M059J (cell line): ENCODE measurements at places on chromosomes 12 and 14. TPM values are rescaled to one million over a fixed set of nuclear protein-coding genes. Genes with fewer than 3 reads are reported as not detected.

The SRRM4 gene
- not detected in 2 replicates for total RNA-seq

The MANSC4 gene
- total RNA-seq = not detected in 2 replicates

DNA sequence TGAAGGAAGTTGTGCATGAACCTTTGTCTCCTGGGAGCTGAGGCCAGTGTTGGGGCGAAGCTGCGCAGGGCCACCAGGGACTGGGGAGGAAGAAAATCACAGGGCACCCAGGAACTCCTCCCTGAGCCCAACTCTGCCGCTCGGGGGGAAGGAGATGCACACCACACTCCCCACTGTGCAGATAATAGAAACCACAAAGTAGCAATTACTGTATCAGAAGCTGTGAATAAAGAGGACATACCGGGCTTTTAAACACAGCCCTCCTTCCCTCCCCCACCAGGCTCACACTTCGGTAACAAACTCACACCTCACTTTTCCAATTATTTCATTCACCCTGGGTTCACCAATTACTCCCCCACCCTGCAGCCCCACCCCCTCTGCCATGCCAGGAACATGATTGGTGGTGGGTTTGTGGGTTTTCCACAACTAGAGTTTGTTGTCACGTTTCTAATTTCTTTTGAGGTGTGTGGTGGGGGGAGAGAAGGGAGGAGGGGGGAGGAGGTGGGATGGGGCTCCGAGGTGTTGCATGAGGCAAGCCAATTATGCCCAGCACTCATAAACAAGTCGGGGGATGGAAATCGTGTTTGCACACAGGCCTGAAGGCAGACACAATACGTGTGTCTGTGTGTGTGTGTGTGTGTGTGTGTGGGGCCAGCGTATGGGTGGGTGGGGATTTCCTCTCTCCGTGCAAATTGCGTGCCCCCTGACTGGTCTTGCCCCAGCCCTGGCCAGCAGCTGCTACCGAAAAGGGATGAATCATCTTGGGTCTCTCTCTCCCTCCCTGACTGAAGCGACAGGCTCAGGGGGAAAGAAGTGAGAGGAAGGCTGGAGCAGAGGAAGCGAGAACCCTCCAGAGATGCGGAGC, 103.3 kb downstream of the RBM19 start:
- peak; percentile 85 for DNase-seq

DNA sequence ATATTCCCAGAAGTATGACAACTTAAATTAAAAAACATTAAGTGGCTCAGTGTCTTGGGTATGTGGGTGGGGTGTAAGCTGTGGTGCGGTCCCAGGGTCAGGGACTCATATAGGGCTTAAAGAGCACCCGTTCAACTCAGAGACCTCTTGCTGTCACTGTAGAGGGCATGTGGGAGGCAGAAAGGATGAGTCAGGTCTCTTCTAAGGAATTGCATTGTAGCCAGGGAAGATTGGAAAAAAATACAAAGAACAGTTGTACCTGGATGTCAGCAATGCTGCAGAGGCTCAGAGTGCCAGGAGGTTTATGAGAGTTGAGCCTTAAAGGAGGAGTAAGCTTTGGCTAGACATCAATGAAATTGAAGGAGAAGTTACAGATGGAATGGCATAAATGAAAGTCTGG, 104.1 kb downstream of the MYRFL start:
- DNase-seq = peak; percentile 16

The SAMD15 gene
- total RNA-seq = 0.59 and 1.4 TPM in 2 replicates

GRCh38 chr12:3533703-3534386, 42.8 kb downstream of the PRMT8 start:
- DNase-seq = peak; percentile 4

DNA sequence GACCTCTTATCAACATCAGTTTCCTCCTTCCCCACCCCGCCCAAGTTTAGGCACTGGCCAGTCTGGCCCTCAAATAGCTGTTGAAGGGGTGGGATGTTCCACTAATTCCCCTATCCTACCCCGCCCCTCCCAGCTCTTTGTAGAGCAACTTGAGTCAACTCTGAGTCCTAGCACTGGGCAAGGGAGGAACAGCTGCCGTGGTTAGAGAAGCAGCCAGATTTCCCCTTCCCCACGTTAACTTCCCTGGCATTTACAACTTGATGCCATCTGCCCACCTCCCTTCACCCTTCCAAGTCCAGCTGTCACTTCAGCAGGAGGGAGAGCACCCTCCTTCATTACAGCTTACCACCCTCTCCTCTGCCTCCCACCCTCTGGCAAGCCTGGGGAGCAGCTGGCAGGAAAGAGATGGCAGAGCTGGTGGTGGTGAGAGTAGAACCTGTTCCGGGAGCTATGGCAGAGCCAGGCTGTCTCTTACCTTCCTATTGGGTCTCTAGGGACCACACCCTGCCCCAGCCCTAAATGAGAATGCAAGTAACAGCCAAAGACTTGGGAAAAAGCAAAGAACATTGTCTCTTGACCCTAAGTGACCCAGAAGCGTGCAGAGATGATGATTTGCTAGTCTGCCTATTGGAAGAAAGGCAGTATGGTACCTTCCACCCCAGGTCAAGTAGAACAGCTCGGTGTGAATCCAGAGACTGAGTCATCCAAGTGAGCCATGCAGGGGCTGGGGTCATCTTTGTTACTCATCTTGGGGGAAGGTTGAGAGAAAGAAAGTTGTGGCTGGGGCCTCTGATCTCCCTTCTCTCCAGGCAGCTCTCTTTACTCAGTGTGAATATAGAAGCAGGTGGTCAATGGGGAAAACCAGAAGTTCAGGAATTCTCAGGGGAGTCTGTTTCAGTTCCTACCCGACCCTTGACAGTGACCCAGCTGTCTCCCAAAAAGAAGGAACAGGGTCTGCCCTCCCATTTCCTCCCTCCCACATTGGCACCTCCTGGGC, 1.5 kb downstream of the BLOC1S1 start:
- peak; percentile 88 for DNase-seq

The FOXN4 gene
- total RNA-seq = not detected in 2 replicates

GRCh38 chr14:58465421-58465820, 37.9 kb downstream of the KIAA0586 start:
- DNase-seq = peak; percentile 19

- DNase-seq = no peak
Observed at GRCh38 chr12:1826867-1827705, 6.7 kb downstream of the LRTM2 start.

DNA sequence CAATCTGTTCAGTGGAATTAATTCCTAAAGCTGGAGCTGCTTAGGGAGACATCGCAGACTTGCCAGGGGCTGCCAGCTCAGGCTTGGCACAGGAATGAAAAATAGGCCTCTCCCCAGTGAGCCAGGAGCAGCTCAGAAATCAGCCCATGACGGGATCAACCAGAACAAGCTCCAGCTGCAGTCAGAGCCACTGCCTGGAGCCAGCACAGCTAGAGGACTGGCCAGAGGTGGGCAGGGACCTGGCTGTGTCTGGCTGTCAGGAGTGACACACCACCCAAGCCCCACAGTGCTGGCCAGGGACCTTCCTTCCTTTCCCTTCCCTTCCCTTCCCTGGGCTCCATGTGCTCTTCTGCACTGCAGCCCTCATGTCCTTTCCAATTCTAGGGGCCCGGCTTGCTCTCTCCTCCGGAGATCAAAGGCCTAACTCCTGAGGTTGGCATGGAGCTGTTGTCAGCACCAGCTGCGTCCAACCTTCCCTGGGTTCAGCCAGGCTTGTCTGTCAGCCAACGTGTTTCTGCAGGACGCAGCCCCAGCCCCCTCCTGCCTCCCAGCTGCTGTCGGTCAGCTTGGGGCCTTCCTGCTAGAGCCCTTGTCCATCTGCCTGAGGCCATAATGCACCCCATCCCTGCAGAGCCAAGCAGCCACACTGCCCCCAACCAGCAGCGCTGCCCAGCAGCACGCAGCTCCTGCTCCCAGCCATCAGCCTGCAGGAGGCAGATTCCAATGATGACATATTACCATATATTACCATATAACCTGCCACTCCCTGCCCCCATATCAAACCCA, 149.3 kb downstream of the CALM1 start:
- no peak for DNase-seq

The CLEC1B gene
- not detected in 2 replicates for total RNA-seq

- DNase-seq = no peak
Observed at GRCh38 chr12:48512855-48513254, 12.6 kb upstream of the OR8S1 start.

The MCRS1 gene
- total RNA-seq = 58.1 and 62.6 TPM in 2 replicates

- DNase-seq = no peak
Observed at GRCh38 chr14:53109105-53110041, 43.8 kb downstream of the DDHD1 start.

The CCDC91 gene
- 11.4 and 15.1 TPM in 2 replicates for total RNA-seq

- DNase-seq = peak; percentile 16
Observed at GRCh38 chr14:32306549-32306948, 22.5 kb upstream of the AKAP6 start.

The RALGAPA1 gene
- 13.4 and 16.0 TPM in 2 replicates for total RNA-seq

The MIPOL1 gene
- total RNA-seq = 0.12 TPM in 1 of 2 replicates, not detected in the other

DNA sequence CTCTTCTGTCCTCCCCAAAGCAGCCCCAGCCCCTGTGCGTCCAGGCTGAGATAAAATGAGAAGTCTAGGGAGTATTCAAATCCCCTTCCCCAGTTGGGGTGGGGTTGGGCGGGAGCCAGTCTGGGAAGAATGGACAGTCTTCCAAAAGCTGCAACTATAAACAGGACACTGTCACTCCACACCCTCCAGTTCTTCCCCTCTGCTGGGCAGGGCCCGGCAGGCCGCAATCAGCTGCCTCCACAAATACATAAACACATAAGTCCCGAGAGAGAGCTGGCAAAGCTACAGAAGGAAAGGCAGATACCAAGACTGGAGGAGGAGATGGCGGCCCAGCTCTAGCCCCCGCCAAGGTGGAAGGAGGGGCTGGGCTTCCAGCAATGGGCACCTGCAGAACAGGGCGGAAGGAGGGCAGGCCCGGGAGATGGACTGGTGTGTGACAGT, 12.7 kb downstream of the LTBP2 start:
- DNase-seq = no peak

DNA sequence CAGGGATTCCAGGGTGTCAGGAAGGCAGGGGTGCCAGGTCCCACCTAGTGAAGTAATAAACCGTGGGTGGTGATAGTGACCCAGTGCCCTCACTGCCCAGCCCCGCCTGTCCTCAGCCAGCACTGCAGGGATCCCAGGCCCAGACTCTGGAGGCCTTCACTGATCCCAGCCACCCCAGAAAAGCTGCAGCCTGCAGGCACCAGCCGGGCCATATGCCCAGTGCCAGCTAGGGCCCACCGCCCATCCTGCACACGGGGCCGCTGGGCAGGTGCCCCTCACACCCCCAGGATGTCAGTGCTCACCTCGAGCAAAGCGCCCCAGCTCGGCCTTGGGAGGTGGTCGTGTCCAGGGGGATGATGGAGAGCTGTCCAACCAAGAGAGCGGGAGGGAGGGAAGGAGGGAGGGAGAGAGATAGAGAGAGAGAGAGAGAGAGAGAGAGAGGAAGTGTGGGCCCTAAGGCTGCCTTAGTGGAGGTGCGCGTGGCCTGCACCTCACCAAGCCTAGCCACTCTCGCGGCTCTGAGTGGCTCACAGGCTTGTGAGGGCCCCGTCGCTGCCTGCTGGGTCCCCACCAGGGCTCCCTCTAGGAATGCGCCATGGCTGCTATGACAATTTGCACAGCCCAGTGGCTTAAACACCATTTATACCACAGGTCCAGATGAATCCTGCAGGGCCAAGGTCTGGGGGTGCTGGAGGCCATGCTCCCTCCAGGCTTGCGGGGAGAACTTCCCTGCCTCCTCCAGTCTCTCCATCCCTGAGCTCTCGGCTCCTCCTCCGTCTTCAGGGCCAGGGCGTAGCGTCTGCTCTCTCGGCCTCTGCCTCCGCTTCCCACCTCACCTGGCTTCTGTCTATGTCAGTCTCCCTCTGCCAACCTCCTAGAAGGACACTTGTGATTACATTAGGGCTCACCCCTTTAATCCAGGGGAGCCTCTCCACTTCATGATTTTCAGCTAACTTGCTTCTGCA, 401.0 kb downstream of the TMEM121 start:
- no peak for DNase-seq

DNA sequence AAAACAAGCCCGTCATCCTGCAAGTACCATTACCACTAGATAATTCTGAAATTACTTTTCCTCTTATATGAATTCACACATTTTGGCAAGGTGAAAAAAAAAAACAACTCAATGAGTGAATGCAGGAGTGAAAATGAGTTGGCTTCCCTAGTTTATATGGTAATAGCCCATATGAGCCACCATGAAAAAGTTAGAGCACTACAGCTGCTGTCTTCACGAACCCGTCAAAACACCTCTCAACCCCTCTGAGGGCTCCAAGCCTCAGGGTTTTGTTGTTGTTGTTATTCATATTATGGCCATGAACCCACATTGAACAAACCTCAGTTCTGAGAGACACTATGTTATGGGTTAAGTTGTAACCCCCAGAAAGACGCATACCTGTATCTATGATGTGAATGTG, 289.9 kb upstream of the CAND1 start:
- no peak for DNase-seq

DNA sequence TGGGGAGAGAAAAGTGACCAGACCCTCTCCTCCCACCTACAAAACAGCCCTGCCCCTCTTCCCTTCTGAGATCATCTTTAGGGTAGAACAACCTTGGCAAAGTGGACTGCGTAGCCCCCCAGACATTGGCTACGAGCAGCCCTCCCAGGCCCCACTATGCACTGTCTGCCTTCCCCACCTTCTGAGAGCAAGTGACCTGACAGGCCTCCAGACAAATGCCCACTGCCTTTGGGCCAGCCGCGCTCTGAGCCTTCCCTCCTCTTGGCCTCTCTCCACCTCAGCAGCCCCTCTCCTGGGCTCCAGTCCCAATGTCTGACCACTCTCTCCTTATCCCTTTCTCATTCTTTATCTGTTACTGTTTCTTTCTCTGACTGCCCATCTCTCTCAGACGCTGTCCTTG, 46.5 kb upstream of the CCND2 start:
- no peak for DNase-seq

GRCh38 chr12:52715416-52715815, 12.1 kb upstream of the KRT77 start:
- DNase-seq = peak; percentile 7

The IL26 gene
- total RNA-seq = not detected in 2 replicates

GRCh38 chr12:92341065-92341668, 195.5 kb upstream of the BTG1 start:
- DNase-seq = no peak

- no peak for DNase-seq
Observed at GRCh38 chr12:100651694-100652093, 78.2 kb downstream of the GAS2L3 start.

The VWF gene
- total RNA-seq = 0.05 TPM in 1 of 2 replicates, not detected in the other

GRCh38 chr12:103401421-103401820, 94.3 kb downstream of the C12orf42 start:
- DNase-seq = peak; percentile 56

The TMEM229B gene
- total RNA-seq = 13.0 and 21.5 TPM in 2 replicates

The HOTAIR gene
- 5.0 and 7.4 TPM in 2 replicates for total RNA-seq

DNA sequence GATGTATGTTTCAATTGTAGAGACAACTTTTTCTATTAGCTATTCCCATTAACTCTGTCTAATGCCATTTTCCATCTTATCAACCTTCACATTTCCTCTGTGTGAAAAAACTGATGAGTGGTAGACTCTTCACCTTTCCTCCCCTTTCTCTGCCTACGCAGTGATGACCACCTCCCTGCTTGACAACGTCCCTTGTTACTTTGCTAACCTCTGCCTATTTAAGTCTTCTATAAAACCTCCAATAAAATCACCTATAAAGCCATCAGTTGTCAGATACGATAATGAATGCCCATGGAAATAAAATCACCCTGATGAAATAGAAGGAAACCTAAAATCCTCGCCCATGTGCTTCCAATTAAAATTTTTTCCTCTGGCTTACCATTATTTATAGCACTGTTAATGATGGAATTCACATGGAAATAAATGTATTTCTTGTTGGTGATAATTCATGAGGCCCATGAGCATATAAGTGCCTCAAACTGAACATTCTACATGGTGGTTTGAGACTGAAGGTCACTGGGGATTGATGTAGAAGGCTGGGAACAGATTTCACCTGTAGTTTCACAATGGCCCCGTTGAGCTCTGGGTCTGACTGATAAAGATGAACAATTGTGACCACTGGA, 1454.0 kb upstream of the SEL1L start:
- no peak for DNase-seq

GRCh38 chr14:55846826-55847446, 266.9 kb downstream of the KTN1 start:
- peak; percentile 69 for DNase-seq
